Left lung (tissue), 14 donors: ENCODE measurements at places on chromosomes 13 and 19.

DNA sequence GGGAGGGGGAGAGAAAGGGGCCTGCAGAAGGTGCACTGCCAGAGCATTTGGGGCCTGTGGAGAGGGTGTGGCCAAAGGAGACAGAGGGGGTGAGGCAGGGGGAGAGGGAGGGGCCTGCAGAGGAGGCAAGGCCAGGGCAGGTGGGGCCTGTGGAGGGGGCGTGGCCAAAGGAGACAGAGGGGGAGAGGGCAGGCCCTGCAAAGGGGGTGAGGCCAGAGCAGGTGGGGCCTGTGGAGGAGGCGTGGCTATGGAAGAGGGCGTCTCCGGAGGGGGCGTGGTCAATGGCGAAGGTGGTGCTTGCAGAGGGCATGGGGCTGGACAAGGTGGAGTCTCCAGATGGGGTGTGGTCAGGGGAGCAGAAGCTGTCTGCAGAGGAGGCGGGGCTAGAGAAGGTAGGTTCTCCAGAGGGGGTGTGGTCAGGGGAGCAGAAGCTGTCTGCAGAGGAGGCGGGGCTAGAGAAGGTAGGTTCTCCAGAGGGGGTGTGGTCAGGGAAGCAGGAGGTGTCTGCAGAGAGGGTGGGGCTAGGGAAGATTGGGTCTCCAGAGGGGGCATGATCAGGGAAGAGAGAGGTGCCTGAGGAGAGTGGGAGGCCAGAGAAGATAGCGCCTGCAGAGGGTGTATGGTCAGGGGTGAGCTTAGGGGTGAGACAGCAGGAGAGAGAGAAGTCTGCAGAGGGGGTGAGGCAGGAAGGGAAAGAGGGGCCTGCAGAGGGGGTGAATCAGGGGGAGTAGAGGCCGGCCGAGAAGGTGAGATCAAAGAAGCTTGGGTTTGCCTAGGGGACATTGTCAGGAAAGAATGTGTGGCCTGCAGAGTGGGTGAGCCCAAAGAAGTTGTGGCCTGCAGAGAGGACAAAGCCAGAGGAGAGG is 3.4 kb downstream of the PRR36 start:
- DNase-seq = no peak

DNA sequence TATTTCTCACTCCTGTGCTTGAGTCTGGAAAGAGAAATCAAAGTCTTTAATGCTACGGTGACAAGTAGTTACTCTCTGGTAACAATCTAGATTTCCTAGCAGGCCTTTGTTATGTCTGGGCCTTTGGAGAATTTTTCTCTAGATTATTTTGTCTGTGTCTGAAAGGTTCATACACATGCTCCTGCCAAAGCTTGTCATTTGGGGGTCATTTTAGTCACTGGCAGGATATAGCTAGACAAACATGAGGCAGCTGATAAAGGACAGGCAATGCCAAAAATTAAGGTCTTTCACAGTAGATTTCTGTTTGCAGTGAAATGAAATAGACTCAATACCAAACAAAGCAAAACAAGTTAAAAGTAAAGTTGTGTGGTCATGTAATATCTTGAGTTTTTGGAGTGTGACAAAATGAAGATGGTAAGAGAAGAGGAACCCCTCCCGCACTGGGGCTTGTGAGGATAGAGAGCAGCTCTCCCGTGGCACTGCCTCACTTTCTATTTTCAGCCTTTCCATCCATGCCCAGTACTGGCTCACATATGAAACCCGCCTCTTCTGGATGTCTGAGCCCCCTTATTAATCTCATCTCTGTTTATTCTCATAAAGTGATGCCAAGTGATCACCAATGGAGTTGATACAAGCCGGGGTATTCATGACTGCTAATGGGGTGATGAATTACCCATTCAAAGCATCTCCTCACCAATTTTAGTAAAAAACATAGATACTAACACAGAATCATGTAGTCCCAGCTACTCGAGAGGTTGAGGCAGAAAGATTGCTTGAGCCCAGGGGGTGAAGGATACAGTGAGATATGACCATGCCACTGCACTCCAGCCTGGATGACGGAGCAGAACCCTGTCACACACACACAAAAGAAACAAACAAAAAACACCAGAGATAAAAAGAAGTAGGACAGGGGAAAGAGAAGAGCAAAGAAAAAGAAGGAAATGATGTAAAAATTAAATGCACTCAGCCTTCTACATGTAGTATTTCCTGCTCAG is 389.3 kb downstream of the FGF14 start:
- DNase-seq = no peak

DNA sequence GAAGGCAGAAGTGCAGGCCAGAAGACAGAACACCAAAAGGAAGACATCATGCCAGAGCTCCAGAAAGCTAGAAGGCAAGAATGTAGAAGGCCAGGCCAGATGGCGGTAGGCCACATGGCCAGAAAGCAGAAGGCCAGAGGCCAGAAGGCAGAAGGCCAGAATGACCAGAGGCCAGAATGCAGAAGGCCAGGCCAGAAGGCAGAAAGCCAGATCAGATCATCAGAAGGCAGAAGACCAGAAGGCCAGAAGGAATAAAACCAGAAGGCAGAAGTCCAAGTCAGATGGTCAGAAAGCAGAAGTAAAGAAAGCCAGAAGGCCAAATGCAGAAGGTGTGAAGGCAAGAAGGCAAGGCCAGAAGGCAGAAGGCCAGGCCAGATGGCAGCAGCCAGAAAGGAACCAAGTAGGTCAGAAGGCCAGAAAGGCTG is 185.0 kb downstream of the TUBA3C start:
- no peak for DNase-seq

GRCh38 chr13:27081893-27082679 is 89.5 kb downstream of the USP12 start:
- DNase-seq = no peak

DNA sequence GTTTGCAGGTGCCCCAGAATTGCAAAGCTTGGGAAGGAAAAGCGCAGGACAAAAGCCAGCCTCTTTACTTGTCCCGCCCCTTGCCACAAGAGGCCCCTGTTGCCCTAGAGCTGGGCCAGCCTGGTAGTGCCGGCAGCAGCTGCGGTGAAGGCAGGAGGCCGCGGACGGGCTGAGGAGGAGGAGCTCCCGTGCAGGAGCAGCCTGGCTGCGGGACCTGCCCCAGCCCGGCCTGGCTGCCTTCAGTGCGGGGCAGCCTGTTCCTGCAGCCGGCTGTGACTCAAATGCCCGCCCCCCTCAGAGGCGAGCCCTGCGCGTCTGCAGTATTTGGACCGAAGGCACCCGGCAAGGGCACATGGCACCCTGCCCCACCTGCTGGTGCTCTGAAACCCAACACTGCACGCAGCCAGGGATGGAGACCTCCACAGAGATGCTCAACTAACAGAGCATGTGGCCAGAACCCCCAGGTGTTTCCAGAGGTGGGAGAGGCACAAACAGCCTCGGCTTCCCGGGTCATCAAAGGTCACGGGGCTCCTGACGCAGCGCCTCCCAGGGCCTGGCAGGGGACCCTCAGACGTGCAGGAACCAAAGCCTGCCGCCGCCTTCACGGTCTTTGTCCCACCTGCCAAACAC is 29.7 kb downstream of the NAXD start:
- DNase-seq = peak; percentile 87
